ENCODE measurements at places on chromosomes 1 and 21.
A peak's percentile ranks its signal among the peaks of the same experiment; 100 is the strongest.

GRCh38 chr1:205500240-205501233 is 3.9 kb upstream of the CDK18 start:
- no peak for DNase-seq

DNA sequence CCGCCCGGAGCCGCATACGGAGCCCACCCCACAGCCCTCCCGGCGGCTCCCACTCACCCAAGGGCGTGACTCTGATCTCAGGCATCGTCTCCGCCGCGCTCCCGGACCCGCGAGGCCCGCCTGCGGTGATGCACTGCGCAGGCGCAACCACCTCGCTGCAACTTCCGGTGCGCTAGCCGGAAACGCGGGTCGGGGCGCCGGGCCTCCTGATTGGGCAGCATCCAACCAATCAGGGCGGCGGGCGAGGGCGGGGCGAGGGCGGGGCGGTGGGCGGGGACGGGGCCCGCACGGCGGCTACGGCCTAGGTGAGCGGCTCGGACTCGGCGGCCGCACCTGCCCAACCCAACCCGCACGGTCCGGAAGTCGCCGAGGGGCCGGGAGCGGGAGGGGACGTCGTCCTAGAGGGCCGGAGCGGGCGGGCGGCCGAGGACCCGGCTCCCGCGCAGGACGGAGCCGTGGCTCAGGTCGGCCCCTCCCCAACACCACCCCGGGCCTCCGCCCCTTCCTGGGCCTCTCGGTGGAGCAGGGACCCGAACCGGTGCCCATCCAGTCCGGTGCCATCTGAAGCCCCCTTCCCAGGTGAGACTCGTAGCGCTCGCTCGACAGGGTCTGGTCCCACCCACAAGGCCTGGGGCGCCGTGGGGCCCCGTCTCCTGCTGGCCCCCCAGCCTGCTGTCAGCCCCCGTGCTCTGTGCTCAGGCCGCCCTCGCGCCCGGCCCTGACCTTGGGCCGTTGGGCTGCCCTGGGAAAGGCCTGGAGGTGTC is at the start of the genes CPTP and INTS11:
Gene CPTP (plus strand): TSS at position 279 of the 764 bp plus-strand sequence. CDS start 2,109 bp downstream, outside the sequence.
Gene INTS11 (minus strand): TSS at position 137 of the 764 bp plus-strand sequence. CDS start 52 bp downstream, at position 85.
- peak; percentile 92 for DNase-seq

- DNase-seq = no peak
Measured at GRCh38 chr1:5508669-5509330, 483.4 kb downstream of the NPHP4 start.

- no peak for DNase-seq
Measured at GRCh38 chr21:35150562-35151226, 101.6 kb upstream of the RUNX1 start.

DNA sequence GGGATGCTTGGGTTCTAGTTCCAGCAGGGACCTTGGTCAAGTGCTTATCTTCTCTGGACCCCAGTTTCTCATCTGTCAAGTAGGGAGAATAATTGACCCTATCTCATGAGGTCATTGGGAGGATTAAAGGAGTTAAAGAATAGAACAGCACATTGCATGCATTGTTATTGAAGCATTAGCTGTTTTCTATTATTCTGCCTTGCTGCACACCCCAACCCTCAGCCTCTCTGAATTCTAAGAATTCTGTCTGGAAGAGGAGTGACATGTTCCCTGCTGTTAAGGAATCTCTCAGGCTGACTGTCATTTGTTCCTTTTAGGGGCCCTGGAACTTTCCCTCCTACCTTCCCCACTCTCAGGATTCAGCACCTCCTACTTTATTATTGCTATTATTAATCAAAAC is 73.9 kb downstream of the NENF start:
- no peak for DNase-seq

DNA sequence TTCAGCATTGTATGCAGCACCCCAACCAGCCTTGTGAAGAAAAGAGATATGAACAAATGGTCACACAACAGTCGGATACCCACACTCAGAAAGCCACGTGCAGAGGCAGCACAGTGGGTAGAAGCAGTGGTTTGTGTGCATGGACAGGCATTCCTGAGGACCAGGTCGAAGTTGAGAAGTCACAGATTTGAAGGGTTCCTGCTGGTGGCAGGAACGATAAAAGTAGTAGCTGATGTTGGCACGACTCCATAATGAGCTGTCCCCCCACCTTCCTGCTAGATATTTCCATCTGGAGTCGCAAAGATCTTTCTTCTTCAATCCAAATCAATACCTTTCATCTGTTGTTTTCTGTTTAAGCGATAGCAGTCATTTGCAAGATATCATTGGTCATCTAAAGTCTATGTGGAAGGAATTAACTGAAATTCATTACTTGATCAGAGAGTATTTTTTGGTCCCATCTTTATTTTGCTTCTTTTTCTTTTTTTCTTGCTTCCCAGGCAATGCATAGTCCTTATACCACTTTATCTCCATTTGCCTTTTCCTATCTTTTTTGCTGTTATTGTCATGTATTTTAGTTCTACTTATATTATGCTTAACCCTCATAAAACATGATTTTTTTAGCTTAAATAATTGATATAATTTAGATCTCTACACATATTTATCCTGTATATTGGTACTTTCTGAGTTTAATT is 176.4 kb downstream of the DHRS3 start:
- no peak for DNase-seq

DNA sequence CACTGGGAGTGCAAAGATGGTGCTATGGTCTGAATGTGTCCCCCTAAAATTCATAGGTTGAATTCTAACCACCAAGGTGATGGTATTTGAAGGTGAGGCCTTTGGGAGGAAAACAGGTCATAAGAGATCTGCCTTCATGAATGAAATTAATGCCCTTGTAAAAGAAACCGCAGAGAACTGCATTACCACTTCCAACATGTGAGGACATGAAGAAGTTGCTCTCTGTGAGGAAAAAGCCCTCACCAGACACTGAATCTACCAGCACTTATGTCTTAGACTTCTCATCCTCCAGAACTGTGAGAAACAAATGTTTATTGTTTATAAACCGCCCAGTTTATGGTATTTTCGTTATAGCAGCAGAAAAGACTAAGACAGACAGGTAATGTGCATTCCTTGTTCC is 224.7 kb upstream of the C1orf87 start:
- DNase-seq = no peak

- no peak for DNase-seq
Measured at GRCh38 chr1:8073112-8073855, 47.2 kb upstream of the ERRFI1 start.

- no peak for DNase-seq
Measured at GRCh38 chr1:159179906-159180305, 8.5 kb downstream of the CADM3 start.

- no peak for DNase-seq
Measured at GRCh38 chr1:34975338-34975737, 9.8 kb downstream of the TMEM35B start.

- no peak for DNase-seq
Measured at GRCh38 chr1:113545626-113546025, 155.3 kb downstream of the MAGI3 start.

DNA sequence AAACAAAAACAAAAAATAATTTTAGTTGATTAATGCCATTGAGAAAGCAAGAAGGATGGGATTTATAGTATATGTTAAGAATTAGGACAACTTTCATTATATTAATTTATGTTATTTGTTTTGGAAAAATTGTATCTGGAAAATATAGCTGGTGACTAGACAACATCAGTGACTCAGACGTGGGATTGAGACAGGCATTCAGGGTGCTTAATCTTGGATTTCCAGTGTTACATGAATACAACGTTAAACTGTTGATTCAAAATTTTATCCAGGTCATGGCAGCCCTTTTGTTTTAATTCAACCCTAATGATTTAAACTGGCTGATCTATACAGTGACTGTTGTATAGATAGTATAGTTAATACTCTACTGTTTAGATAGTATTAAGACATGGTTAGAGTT is 827.1 kb upstream of the B3GALT2 start:
- no peak for DNase-seq

DNA sequence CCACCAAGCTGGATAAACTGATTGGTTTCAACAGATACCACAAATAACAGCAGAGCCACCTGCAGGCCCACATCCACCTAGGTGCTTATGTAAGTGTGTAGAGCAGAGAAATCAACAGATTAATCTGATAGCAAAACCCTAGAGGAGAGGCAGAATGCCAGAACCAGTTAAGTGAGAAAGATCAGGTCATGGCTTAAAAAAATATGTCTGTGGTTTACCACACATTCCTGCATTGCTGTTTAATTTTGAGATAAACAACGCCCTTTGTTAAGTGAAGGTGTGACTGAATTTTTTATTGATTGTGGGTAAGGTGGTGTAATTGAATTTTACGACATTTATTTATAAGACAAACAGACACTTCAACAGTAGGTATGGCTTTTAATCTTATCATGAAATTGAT is 21.2 kb downstream of the CRNN start:
- DNase-seq = no peak

- no peak for DNase-seq
Measured at GRCh38 chr1:59693406-59693805, 121.3 kb upstream of the HOOK1 start.

DNA sequence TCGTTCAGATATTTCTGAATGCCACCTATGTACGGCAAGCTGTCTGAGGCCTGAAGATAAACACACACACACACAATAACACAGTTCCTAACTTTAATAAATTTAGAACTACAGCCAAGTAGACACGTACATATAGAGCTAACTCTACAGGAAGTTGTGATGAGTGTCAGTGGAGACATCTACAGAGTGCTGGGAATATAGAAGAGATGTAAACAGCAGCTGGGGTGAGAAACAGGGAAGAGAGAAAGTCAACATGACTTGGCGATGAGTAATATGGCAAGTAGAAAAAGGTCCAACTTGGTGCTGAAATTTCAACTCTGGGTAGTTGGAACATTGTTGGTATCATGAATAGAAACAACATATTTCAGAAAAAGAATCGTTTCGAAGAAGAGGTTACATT is 206.5 kb downstream of the ZP4 start:
- no peak for DNase-seq

GRCh38 chr1:230575886-230576500 is 66.3 kb upstream of the COG2 start:
- DNase-seq = no peak

GRCh38 chr1:24364975-24365678 is 46.0 kb downstream of the GRHL3 start:
- no peak for DNase-seq

- no peak for DNase-seq
Measured at GRCh38 chr1:24905355-24905978, 24.6 kb downstream of the RUNX3 start.

DNA sequence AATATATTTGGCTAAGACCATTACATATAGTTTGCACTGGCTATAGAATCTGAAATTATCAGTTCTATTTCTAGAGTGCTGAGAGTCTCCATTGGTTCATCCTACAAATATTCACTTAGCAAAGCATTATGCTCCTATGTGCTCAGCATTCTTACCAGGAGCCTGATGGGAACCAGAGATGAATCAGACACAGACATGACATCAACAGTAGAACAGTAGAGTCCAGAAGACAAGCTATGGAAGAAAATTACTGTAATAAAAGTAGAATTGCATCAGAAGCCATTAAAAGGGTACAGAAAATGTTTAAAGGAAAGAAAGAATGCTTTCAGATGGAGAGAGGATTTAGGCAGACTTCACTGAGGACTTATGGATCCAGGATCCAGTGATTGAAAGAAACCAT is 271.7 kb upstream of the SNX7 start:
- no peak for DNase-seq

DNA sequence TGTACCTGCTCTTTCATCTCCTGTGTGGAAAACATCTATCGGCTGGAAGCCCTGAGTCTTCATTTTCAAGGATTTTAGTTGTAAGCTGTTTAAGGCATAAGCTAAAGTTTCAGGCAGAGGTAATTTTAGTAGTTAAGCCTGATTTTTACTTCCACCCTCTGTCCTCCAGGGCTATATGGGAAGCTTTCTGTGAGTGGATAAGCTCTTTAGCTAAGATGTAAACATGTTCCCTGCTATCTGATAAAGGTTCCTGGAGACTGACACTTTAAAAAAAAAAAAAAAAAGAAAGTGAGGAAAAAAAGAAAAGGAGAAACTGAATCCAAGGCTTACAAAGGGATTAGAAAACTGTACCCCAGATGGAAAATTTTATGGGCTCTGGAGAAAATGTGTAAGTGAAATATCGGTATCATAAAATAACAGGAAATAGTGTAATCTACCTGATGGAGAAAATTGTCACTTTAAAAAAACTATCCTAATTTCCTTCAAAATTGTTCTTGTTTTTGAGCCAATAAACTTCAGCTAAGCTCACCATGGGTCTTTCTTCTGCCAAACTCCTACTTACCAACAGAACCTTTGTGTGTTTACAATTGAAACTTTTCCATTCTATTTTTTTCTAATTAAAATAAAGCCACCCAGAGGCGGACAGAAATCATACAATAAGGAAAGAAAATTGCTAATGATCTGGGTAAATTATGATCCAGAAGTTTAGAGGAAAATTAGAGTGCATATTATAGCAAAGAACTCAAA is 180.5 kb downstream of the TGFB2 start:
- no peak for DNase-seq

DNA sequence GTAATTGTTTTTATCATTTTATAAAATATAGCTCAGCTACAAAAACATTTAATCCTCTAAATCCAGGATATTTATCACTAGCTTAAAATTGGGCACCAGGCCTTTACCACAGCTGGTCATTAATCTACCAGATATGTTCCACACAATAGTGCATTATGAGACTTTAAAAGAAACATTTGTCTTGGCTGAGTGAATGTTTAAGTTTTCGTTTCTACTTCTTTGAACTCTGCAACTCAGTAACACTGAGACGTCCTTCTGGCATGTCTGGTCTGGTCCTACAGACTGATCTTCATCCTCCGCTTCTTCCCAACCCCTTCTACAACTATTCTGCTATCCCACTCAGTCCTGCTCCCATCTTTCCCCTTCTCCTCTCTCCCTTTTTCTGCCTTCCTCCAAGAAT is 296.2 kb downstream of the NEGR1 start:
- no peak for DNase-seq

GRCh38 chr1:23791516-23792047 is 637 bp downstream of the LYPLA2 start:
- no peak for DNase-seq

GRCh38 chr1:150836129-150836773 is 28.2 kb upstream of the CTSK start:
- DNase-seq = no peak

- DNase-seq = peak; percentile 54
Measured at GRCh38 chr1:32249831-32250525, 1.1 kb upstream of the LCK start.

DNA sequence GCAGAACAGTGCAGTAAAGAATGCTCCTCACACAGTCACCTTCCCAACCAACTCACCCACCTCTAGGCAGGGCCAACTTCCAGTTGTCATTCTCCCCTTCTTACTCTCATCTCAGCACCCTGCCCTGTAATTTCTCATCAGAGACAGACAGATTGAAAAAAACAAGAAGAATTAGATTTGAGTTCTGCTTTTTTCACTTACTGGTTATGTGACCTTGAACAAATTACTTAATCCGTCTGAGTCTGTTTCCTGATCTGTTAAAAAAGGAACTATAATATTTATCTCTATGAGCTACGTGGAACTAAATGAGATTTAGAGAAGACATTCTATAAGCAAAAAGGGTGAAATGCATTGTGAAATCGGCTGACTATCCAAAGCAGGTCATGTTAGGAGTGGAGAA is 330.3 kb downstream of the ZNF326 start:
- DNase-seq = no peak

GRCh38 chr21:35575280-35575915 is 484.9 kb downstream of the SETD4 start:
- no peak for DNase-seq

All from stimulated activated CD8-positive, alpha-beta memory T cell treated with anti-CD3 and anti-CD28 coated beads, Interleukin-7, amount 100 ng/mL, for 1 hour (primary cell).